DMS 273 treated with DMSO at 0.1 percent for 48 hours (cell line): ENCODE measurements at places on chromosomes 4 and X.
A peak's percentile ranks its signal among the peaks of the same experiment; 100 is the strongest.

GRCh38 chr4:96347582-96347981, 507.7 kb downstream of the PDHA2 start:
- DNase-seq, result no peak

- DNase-seq, result peak; percentile 76
Measured at GRCh38 chrX:38987198-38987651, 186.0 kb downstream of the MID1IP1 start.

DNA sequence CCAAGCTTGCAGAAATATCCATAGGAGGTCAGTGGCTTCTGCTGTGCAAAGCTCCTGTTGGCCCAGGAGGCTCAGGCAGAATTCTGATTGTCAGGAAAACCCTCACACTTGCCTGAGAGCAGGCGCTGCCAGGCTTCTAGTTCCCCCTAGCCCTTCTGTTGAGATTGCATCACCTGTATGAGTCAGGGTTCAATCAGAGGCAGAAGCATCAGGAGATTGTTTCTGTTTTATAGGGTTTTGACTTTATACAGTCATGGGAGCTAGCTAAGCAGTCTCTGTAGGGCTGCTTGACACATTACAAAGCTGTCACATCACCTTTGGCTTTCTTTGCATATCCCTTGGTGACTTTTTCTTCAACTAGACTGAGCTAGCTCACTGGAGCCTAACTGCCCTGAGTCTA, 27.8 kb downstream of the DIPK2B start:
- DNase-seq, result no peak

DNA sequence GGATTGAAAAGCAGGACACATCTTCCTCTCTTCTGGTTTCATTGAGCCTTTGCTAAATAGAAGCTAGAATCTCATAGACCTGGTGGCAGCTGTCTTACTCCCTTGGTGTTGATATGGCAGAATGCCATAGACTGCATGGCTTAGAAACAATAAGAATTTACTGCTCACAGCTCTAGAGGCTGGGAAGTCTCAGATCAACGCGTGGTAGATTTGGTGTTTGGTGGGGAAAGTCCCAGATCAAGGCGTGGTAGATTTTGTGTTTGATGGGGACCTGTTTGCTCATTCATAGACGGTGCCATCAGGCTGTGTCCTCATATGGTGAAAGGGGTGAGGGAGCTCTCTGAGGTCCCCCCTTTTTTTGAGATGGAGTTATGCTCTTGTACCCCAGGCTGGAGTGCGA, 57.6 kb upstream of the PPP2R3B start:
- DNase-seq, result no peak

- no peak for DNase-seq
Measured at GRCh38 chr4:27048429-27049238, 188.0 kb downstream of the STIM2 start.

DNA sequence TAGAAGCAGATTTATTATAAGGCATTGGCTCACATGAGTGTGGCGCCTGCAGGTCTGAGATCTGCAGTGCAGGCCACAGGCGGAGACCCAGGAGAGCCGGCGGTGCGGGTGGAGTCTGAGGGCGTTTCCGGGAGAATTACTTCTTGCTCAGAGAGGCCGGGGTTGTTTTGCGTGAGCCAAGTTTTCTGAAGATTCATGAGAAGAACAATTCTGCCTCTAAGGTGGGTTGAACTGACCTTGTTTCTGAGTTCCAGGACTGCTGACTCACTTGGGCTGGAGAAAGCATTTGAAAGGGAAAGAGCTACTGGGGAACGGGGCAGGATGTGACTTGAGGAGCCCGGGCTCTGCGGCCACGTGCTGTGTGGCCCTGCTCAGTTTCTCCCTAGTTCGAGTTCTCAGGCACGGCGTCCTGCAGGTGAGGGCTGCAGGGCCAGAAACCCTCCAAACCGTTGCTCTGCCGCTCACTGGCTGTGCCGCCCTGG, 36.7 kb upstream of the SORCS2 start:
- no peak for DNase-seq

DNA sequence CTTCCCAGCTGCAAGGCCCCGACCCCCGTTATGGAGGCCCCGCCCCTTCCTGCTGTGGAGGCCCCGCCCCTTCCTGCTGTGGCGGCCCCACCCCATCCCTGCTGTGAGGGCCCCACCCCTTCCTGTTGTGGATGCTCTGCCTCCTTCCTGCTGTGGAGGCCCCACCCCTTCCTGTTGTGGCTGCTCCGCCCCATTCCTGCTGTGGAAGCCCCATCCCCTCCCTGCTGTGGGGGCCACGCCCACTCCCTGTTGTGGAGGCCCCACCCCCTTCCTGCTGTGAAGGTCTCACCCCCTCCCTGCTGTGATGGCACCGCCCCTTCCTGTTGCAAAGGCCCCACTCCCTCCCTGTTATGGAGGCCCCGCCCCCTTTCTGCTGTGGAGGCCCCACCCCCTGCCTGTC, 104.9 kb upstream of the PSAPL1 start:
- DNase-seq, result no peak

DNA sequence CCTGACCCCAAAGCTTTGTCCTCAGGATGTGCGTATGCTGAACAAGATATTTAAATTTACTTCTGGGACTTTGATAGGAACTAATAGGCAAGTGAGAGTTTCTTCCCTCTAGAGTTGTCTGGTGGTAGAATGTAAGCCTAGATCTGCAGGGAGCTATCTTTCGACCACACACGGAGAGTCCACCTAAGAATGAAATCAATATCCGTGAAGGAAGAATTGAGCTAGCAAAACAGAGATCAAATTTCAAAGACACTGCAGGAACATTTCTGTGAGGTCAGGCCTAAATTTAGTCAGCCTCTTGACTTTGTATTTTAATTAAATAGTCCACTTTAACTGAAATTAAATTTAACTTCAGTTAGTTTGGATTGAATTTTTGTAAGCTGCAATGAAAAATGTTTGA, 871.3 kb downstream of the RAB28 start:
- DNase-seq, result no peak

- DNase-seq, result no peak
Measured at GRCh38 chrX:119942173-119942819, 1.3 kb downstream of the NKAP start.
